ENCODE measurements at places on chromosomes 7 and 10.

GRCh38 chr7:8022628-8023027 is 54.0 kb downstream of the GLCCI1 start:
- no peak for DNase-seq

DNA sequence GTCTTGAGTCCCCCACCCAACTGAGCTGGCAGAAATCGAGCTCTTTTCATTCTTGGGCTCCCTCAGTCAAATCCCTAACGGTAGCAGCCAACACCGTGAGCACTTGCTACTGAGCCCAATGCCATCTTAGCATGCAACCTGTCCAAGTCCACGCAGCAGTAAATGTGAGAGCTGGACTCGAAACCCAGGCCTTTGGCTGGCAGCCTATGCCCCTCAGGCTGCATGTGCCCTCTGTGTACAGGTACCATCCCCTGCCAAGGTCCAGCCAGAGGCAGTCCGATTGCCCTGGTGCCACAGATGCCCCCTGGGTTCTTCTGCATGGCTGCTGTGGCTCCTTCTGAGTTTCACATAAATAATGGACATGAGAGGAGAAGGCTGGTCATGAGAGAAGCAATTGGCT is 1.2 kb upstream of the TMEM273 start:
- no peak for DNase-seq

- DNase-seq: no peak
These were observed 68.9 kb downstream of the MET start for GRCh38 chr7:116740755-116741462.

DNA sequence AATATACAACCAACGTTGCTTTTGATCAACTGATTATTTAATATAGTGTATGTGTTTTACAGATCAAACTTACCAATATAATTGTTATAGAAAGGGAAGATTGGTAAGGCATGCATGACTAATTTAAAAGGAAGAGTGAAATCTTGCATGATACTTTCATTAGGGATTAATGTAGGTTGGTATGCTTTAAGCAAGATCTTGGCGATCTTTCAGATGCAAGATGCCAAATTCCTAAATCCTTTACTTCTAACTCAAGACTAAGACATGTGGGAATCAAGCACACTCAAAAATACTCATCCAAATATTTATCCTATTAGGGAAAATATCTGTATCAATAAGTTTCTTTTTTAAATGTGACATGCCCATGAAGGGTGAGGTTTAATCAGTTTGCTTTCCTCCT is 321.4 kb upstream of the MEOX2 start:
- DNase-seq: no peak

DNA sequence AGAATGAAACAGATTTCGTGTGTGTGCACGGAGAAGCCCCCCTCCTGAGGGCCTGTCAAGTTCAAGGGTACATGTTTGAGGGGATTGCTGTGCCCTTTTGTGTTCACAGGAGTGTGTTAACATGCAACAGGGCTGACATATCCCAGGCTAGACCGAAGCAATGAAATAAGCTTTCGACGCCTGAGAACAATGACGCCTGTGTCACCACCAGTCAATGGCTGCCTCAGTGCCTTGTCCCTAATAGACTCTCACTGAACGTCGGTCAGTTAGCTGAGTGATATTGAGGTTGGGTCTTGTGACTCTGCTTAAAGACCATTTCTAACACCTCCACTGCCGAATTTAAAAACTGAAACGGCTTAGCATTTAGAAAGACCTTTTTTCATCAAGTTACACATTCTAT is 175.2 kb upstream of the TCF7L2 start:
- no peak for DNase-seq

DNA sequence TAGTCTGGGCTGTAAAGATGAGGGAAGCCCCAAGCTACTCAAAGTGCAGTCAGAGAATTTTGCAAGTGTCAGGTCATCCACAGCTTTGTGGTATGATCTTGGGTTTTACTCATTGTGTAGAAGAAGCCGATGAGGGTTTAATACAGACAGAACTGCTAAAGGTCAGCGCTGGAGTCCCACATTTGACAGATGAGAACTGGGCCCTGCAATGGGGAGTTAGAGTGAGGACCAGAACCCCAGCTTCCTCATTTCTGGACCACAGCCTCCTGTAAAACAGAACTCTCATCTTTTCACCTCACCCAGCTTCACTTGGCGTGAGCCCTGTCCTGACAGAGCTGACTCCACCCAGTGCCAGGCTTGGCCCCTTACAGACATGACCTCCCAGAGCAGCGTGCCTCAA is 20.1 kb downstream of the LRRC20 start:
- no peak for DNase-seq

GRCh38 chr10:47013507-47014154 is 102.4 kb downstream of the PTPN20 start:
- DNase-seq: no peak

DNA sequence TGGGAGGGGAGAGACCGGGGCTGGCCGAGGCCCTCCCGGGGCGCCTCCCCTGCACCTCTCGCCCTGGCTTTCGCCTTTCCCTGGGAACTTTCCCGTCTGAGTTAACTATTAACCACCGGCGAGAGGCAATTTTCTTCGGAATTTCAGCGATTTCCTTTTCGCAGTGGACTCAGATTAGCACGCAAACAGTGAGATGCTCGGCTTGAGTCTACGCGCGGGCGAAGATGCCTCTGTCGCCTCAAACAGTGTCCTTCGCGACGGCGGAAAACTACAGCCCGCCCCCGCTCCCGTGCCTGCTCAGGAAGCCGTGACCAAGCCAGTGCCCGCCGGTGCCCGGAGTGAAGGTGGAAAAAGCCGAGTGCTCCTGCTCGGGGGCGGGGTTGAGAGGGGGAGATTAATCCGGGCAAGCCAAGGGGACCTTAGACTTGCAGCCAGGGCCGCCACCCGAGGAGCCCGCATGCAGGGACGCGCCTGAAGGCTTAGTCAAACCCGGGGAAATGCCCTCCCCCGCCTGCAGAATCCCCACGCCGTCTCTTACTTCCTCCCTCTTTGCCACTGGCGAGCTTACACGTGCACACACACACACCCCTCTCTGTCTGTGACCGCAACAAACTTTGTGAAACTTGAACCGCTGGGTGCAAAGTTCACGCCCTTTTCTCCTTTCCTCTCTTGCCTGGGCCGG is 14.5 kb upstream of the PAX2 start:
- DNase-seq: no peak

- no peak for DNase-seq
These were observed 77.5 kb upstream of the PDE1C start for GRCh38 chr7:32147546-32148268.

GRCh38 chr10:84945791-84946190 is 617.4 kb downstream of the CCSER2 start:
- no peak for DNase-seq

DNA sequence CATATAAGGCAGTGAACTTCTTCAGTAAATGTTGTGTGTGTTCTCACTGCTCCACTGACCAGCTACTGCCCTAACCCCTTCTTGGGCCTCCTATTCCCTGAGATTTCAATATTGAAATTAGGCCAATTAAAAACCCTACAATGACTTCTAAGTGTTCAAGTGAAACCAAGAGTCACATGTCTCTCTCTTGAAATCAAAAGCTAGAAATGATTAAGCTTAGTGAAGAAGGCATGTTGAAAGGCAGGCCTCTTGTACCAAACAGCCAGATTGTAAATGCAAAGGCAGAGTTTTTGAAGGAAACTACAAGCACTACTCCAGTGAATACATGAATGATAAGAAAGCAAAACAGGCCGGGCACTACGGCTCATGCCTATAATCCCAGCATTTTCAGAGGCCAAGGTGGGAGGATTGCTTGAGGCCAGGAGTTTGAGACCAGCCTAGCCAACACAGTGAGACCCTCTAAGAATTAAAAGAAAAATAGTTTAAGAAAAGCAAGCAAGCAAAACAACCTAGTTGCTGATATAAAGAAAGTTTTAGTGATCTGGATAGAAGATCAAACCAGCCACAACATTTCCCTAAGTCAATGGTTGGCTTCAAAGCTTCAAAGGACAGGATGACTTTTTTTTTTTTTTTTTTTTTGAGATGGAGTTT is 22.3 kb downstream of the BRAF start:
- no peak for DNase-seq

GRCh38 chr7:101740981-101741725 is 76.3 kb upstream of the CUX1 start:
- DNase-seq: no peak

DNA sequence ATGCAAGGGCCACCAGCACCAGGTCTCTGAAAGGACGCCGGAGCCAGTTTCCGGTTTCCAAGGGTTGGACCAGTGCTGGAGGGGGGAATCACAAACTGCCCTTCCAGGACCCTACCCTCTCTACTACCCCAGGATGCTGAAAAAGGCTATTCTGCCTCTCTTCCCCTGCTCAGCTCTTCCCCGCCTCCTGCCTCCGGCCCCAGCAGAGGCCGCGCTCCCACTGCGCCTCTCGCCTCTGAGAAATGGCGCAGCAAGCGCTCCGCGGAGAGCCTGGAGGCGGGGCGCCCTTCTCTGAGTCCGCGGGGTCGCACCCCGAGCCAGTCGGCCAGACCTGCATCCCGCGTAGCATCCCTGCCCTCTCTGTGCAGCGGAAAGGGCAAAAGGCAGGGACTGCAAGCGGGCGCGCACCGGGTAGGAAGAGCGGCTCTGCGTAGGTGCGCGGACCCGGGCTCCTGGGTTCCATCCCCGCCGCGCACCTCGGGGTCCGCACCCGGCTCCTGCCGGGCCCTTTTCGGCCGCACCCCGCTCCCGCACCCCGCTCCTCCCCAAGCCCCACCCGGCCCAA is 476 bp upstream of the RET start:
- no peak for DNase-seq

GRCh38 chr10:45470098-45471012 is 96.3 kb downstream of the ALOX5 start:
- peak; percentile 4 for DNase-seq

DNA sequence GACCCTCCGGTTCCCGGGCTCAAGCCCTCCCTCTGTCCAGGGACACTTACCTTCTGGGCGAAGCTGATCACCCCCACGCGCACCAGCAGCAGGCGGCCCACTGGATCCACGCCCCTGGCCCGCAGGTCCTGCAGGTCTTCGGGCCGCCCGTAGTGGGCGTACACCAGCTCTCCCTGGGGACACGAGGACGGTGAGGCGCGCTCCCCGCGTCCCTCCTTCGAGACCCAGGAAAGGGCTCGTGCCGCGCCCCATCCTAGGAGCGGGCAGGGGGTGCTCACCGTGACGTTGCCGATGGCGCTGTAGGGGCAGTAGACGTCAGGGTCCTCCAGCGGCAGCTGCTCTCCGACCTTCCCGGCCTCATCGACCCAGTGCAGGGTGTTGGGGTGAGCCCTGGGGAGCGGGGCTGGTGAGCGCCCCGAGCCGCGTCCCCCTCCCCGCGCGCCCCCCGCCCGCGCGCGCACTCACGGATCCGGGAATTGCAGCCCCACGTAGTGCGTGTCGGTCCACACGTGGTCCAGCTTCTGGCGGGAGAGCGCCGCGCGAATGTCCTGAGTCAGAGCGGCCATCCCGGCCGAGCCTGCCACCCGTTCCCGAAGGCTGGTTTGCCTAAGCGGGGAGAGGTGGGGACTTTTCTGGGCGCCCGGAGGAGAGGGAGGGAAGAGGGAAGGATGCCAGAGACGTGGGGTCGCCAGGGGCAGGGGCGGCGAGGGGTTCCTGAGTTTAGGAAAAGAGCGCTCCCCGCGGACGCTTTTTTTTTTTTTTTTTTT is 8.2 kb downstream of the TFR2 start:
- no peak for DNase-seq

DNA sequence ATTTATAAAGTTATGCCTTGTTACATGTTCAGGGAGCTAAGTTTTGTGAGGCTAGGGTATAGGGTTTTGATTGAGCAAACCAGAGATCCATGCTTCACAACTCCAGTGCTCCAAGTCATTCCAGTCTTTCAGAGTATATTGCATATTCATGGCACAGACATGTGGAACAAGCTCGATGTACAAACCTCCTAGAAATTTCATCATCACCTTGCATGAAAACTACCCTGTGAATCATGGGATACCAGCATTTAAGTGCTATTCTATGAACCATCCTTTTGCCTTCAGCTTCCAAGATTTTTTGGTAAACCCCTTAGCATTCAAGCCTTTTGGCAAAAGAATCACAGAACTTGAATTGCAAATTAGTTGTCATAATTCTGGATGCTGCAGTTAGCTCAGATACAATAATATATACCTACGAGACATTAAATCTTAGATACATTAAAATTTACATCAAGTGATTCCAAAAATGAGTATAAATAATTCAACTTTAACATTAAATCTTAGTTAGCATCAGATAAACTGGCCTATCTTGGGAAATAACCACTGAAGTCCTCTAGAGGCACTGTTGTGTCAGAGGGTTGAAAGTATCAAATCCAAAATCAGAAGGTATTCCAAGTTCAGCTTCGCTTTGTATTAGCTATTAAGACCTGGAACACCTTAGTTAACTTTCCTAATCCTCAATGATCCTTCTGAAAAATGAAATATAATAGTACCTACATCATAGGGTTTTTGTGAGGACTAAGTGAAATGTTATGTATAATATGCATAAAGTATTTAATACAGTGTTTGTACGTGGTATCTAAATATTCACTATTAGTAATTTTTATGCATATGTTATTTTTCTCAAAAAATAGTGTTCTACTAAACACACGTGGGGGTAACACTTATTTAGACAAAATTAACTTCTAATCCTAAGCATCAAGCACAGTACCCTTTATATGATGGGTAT is 55.5 kb upstream of the CABCOCO1 start:
- DNase-seq: no peak

DNA sequence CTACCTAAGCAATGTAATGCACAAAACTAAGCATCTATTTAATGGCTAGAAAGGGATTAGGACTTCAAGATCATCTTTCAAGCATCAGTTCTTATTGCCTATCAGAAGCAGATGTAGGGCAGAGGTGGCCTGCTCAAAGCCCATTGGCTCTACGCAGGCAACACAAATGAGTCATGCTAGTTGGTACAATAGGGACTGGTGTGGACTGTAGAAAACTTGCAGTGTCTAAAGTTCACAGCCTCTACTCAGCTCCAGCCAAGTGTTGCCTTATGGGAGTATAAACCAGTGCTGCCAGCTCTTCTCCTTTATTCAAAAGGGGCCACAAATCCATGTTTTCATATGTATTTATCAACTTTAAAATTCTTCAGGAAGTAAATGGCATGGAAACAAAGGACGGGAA is 31.7 kb downstream of the ASAH2 start:
- DNase-seq: no peak

DNA sequence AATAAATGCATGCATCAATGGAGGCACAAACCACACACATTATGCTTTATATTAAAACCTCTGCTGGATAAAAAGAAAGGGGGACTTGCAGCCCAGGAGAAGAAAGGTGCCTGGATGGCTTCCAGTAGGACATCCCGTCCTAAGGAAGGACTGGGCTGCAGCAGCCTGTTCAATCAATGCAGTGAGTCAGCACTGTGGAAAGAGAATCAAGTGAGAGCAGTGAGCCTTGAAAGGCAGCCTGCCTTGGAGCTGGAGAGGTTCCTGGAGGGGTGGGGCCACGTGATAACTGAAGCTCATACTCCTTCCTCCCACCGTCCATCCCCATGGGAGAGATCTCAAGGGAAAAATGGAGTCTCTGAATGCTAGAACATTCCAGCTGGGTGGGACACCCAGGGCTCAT is 501.2 kb downstream of the ADRA2A start:
- no peak for DNase-seq

GRCh38 chr7:42491106-42491505 is 254.1 kb upstream of the GLI3 start:
- no peak for DNase-seq

GRCh38 chr7:63899691-63900393 is 98.8 kb upstream of the ZNF722 start:
- DNase-seq: peak; percentile 74
